Stimulated activated memory B cell treated with anti-CD40 and anti-IgM and Interleukin-4, amounts not matched to agents 10 μg/mL and 1 μg/mL and 100 μg/mL, for 72 hours (primary cell): ENCODE measurements at places on chromosomes 12 and 14.
A peak's percentile ranks its signal among the peaks of the same experiment; 100 is the strongest.

- no peak for ATAC-seq
Measured at GRCh38 chr14:75579882-75580281, 1.5 kb downstream of the FLVCR2 start.

GRCh38 chr12:107469011-107469410, 216.6 kb upstream of the PWP1 start:
- no peak for ATAC-seq

GRCh38 chr12:64655141-64655540, 44.8 kb downstream of the RASSF3 start:
- ATAC-seq, result no peak

GRCh38 chr14:95577067-95577800, 42.4 kb downstream of the GLRX5 start:
- ATAC-seq, result peak; percentile 97

- no peak for ATAC-seq
Measured at GRCh38 chr12:63206909-63207308, 55.9 kb upstream of the AVPR1A start.

- no peak for ATAC-seq
Measured at GRCh38 chr14:22847661-22848341, 11.4 kb downstream of the MMP14 start.

DNA sequence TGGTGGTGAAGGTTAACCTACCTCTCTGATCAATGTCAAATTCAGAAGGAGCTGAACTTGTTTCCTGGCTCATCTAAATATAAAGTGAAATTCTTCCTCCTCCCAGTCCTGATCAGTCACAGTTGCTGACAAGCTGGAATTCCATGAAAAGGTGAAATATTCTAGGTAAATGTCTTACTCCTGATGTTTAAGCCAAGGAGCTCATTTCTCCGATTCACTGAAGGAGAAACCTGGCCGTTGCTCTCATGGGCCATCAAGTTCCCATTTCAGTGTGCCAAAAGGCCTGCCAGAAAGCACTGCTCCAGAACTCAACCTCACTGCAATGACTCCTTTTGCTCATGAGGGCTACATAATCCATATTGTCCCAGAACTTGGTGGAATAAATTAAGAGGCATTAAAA, 707.5 kb downstream of the GALC start:
- ATAC-seq, result no peak

- ATAC-seq, result peak; percentile 87
Measured at GRCh38 chr12:101935890-101936746, 58.7 kb downstream of the DRAM1 start.

DNA sequence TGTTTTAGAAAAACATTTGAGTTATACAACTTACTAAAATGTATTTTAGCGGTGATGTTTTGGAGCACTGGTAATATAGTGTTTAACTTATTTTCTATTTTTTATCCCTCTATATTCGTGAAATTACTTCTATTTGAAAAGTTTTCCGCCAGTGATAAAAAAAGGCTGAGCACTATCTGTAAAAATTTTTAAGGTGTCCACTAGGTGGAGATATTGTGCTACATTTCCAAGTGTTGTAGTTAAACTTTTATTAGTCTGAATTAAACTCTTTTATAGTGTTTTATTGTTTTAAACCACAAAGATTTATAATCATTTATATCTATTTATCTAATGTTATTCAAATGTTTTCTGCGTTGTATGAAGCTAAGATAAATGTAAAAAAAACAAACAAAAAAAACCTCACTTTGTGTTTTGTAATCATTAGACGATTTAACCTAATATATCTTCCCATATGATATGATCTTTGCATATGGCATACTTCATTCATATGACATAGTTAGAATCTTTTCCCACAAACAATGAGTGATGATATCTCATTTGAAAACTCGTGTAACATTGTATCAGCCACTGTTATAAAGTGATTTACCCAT, 11.8 kb downstream of the ALG10B start:
- ATAC-seq, result no peak

DNA sequence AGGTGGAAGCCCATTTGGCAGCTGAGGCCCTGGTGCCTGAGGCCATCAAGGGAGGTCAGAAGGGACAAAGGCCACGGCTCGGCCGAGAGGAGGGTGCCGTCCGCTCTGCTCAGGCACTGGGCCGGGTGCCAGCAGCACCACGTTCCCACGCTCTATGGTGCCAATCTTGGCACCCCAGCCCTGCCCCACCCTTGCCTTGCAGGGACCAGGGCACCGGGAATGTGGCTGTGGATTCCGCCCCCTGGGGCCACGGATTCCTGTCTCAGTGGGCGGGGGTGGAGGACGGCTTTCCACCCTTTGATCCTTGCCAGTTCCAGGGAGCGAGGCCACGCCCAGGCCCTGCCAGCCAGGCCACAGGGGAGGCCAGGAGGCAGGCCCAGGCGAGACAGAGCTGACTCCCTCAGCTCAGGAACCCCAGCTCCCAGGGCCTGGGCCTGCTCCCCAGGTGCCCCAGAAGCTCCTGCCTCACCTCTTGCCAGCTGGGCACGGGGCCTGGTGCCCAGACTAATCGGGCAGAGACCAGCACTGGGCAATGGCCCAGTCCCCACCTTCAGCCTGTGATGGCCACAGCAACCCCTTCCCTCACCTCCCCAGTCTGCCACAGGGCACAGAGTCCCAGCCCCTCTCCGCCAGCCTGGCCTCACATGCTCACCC, 26.4 kb upstream of the GPR132 start:
- ATAC-seq, result no peak

DNA sequence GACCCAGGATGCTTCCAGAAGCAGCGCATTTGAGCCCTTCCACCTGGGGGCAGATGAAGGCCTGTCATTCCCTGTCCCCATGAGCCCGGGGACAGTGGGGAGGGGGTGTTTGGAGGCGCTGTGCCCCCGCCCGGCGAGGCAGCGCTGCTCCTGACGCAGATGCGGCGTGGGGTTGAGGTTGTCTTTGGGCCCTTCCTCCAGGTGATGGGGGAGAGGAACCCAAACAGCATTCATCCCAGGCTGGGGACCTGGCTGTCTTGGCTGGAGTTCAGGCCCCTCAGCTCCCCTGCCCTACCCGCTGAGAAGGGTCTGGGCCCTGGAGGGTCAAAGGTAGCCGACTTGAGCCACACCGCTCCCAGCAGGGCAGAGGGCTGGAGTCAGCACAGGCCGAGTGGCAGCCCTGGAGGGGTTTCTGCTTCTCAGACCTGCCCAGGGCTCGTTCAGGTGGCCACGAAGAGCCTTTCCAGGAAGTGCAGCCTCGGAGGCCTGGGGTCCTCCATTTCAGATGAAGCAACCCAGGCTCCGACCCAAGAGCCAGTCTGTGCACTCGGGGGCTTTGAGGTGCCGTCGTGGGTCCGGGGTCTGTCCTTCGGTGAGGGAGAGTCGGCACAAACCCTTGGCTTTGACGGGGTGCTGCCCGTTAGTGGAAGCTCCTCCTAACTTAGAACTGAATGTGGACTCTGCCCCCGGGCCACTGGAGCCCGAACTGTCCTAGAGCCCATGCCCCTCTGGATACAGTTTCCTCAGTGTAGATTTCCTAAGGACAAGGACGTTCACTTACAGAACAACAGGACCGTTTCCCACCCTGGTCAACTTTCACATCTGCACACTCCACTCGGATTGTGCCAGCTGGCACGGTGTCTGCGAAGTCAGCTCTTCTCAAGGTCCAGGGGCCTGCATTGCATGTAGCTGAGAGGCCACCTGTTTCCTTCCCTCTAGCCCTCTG, 16.1 kb downstream of the ACADS start:
- no peak for ATAC-seq

GRCh38 chr14:43803076-43803689, 703.9 kb downstream of the FSCB start:
- ATAC-seq, result no peak

DNA sequence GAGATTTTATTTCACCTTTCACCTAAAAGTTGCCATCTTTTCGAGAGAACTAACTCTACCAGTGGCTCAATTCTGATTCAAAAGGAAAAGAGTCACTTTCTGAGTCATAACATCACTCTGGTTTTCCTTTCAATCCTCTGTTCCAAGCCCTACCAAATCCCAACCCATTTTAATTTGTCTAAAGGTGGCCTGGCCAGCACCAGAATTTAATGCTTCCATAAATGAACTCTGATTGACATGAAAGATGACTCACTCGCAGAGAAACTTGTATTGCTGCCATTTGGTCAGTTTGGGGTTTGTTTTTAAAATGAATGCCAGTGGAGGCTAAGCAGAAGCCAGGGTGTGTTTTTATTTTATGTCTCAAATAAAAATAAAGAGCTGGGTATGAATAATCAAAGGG, 117.4 kb upstream of the SOX5 start:
- no peak for ATAC-seq

GRCh38 chr14:53999061-53999488, 42.5 kb upstream of the BMP4 start:
- no peak for ATAC-seq

GRCh38 chr12:46087916-46088439, 97.6 kb upstream of the SCAF11 start:
- ATAC-seq, result no peak

GRCh38 chr14:32202491-32202997, 525 bp downstream of the RNU6-8 start:
- ATAC-seq, result no peak

- ATAC-seq, result no peak
Measured at GRCh38 chr12:91910871-91911388, 234.7 kb downstream of the BTG1 start.

- ATAC-seq, result no peak
Measured at GRCh38 chr12:96308881-96309280, 91.4 kb downstream of the CDK17 start.

- ATAC-seq, result peak; percentile 31
Measured at GRCh38 chr12:6532051-6532926, 2.0 kb upstream of the GAPDH start.
